ENCODE measurements at places on chromosomes 3 and 15. TPM values are rescaled to one million over a fixed set of nuclear protein-coding genes. Genes with fewer than 3 reads are reported as not detected.

DNAH12 gene
- polyA plus RNA-seq: 0.50 TPM

LINGO1 gene
- 11.1 TPM for polyA plus RNA-seq

GOLGA8G gene
- polyA plus RNA-seq: not detected

MEX3B gene
- polyA plus RNA-seq: 13.3 TPM

IFT57 gene
- polyA plus RNA-seq: 20.2 TPM

CAPN7 gene
- polyA plus RNA-seq: 22.6 TPM

DNA sequence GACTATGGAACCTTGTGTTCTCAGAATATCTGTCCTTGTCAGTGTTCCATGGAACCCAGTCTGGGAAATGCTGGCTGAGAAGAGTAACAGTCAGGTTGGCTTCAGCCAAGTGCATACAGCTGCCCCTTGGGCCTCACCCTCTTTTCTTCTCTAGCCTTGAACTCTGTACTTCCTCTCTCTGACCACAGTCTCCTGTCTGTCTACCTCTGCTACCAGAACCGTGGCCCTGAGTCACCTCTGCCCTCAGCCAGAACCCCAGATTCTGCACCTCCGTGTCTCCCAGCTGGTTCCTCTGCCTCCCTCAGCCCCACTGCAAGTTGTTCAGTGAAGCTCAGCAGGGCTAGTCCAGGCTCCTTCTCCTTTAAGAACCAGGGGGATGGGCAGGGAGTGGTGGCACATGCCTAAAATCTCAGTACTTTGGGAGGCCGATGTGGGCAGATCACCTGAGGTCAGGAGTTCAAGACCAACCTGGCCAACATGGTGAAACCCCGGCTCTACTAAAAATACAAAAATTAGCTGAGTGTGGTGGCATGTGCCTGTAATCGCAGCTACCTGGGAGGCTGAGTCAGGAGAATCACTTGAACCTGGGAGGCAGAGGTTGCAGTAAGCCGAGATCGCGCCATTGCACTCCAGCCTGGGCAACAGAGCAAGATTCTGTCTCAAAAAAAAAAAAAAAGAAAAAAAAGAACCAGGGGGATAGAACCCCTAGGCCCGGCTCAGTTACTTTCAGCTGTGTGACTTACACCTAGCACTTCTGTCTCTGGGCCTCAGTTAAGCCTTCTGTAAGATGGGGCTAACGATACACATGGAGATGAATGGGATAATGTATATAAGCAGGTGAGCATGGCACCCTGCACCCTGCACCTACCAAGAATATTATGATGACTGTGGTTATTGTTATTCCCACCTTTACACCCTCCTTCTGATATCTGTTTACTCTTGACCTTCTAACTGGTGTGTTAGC, 24.3 kb upstream of the TATDN2 start:
- DNase-seq: no peak

DNA sequence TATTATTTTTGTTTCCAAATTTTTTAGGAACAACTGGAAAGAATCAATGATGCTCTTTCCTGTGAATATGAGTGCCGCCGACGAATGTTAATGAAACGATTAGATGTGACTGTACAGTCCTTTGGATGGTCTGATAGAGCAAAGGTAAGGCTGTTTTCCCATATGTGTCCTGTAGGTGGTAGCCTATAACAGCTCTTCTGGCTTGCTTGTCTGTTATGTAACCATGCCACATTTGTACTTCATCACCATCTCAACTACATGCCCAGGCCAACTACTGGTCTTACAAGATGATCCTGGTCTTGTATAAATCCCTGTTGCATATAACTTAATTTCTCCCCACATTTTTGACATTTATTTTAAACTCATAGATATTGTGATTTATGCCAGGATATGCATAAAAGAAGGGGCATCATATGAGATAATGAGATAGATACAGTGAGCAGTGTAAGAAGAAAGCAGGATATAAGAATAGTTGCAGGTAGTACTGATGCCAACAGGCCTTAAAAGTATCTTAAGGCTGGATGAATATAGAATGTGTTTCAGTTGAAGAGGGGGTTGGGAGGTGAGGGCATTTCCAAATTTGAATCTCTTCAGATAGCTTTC, 20.3 kb downstream of the FAM98B start:
- DNase-seq: peak; percentile 20

DNA sequence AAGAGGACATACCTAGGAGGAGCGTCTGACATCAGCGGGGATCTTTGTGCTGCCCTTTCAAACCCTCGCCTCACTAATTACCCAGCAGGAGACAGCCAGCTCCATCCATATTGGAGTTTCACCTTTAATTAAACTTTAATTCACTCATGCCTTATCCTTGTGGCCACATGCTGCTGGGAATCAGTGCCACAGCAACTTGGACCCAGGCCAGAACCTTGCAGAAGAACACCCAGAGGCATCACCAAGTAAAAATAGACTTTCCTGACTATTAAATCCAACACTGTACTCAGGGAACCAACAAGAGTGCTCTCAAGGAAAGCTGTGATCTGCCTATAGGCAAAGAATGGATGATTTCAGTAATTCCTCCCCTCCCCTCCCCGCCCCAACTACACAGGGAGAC, 23.9 kb downstream of the EIF1B start:
- no peak for DNase-seq

DNA sequence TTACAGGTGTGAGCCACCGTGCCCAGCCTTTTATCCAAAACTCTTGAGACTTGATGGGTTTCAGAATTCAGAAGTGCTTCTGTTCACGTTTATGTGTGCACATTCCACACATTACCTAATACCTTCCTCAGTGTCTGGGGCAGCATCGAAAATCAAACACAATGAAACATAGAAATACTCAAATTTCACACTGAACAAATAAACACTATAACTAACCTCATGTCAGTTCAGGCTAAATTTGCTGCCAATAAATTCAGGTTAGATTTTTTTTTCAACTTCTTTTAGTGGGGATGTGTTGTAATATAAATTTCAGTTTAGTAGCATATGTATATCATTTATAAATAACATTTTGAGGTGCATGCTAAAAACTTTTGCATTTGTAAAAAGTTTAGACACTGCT, 2.8 kb downstream of the EIF2AK4 start:
- no peak for DNase-seq

- no peak for DNase-seq
Measured at GRCh38 chr3:134641671-134642300, 9.0 kb downstream of the KY start.

GRCh38 chr3:126464093-126464492, 11.6 kb downstream of the ZXDC start:
- no peak for DNase-seq

DNA sequence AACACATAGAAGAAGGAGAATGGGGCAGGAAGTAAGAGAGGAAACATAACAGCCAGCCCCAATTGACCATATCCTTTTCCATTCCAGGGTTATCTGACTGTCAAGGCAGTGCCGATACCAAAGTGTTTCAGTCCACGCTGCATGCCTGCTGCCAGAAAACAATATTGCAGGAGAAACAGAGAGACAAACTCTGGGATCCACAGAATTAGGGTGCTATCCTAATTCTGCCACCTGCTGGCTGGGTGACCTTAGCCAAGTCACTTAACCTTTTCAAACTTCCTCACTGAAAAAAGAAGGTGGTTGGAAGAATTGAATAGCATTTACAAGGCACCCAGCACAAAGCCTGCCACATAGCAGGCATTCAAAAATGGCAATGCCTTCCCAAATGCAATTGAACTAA, 32.0 kb downstream of the GLB1 start:
- DNase-seq: no peak

- peak; percentile 11 for DNase-seq
Measured at GRCh38 chr3:74839566-74839965, 225.1 kb upstream of the CNTN3 start.

DNA sequence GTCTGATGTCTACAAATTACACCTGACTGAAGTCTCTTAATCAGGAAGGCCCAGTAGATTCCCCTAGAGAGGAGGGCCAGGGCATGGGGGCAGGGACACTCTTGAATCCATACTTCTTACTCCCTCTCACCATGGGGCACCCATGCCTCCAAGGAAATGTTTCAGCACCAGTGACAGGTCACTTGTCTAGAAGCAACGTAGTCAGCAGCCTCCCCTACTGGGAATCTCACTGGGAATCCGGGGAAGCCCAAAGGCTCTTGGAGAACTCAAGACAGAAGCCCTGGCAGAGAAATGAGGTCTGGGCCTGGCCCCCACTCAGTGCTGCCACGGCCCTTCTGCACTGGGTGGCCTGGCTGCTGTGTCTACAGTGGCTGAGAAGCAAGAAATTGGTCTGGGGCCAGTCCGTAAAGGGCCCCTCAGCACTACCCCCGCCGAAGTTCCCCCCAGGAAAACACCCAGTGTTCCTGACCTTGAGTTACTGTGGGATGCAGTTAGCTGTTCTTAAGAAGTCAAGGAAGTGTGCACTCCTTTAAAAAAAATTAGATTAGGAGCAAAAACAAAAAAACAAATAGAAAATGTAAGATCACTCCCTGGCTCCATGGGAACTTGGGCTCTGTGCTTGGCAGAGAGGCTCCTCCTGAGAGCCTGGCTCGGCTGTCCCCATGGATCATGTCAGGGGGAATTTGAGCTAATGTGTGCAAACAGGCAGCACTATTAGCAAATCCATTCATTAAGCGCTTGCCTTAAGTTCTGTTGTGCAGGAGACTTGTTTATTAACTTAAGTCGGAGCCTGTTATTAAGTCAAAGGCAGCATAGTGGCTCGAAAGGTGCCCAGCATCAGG, 5.4 kb upstream of the LINGO1 start:
- no peak for DNase-seq

DNA sequence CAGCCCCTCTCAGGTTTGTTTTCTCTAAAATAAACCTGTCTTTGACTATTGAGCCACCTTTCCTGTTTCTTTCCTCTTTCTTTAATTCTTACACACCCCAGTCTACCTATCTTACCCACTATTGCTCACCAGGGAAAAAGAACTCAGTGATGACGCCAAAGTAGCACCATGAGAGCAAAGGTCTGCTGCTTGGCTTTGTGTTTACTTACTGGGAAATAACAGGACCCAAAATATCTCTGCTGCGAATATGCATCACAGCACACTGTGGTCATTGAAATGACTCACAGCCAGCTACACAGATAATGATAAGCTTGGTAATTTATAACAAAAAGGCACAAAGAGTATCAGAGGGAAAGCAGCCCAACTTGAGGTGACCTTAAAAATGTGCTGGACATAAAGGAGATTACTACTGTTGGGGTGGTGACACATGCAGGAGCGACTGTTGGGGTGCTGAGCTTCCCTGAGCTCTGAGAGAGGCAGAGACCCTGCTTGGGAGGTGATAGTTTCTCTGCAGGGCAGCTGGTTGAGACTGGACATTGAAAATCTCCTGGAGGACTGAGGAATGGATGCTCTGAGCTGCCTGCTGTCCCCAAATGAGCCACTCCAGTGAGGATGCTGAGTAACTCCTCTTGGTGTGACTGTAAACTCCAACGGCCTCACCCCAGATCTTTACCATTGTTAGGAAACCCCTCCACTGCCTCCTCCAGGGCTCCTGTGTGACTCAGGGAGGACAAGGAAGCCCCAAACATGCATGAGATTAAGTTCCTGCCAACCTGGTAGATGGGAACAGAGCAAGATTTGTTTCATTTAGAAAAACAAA, 14.5 kb downstream of the EFCAB12 start:
- DNase-seq: no peak

DNA sequence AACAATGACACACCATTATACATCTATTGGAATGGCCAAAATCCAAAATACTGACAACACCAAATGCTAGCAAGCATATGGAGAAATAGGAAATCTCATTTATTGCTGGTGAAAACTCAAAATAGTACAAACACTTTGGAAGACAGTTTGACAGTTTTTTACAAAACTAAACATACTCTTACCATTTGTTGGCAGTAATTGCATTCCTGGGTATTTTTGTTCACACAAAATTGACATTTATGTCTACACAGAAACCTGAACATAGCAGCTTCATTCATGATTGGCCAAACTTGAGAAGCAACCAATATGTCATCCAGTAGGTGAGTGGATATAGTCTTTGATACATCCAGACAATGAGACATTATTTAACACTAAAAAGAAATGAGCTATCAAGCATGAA, 489.9 kb downstream of the PLOD2 start:
- no peak for DNase-seq

DNA sequence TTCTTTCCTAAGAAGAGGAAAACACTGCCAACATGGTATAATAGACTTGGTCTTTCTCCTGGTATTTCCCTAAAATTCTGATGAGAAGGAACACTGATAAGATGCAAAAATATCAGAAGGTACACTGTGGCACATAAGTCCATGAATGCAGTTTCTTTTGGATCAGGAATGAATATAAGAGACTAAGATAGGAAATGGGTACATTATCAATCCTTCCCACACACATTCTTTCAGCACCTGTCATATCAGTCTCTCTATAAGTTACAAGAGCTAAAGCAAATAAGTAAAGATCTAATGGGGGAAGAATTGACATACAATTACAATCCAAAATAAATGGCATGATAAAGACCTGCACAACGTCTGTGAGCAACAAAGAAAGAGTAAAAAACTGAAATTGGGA, 1101.0 kb downstream of the ROBO2 start:
- DNase-seq: no peak

- no peak for DNase-seq
Measured at GRCh38 chr15:23503980-23504379, 56.9 kb upstream of the GOLGA6L2 start.

GRCh38 chr15:83733206-83733605, 79.3 kb downstream of the ADAMTSL3 start:
- no peak for DNase-seq

GRCh38 chr3:45064512-45065372, 38.6 kb downstream of the CLEC3B start:
- no peak for DNase-seq

DNA sequence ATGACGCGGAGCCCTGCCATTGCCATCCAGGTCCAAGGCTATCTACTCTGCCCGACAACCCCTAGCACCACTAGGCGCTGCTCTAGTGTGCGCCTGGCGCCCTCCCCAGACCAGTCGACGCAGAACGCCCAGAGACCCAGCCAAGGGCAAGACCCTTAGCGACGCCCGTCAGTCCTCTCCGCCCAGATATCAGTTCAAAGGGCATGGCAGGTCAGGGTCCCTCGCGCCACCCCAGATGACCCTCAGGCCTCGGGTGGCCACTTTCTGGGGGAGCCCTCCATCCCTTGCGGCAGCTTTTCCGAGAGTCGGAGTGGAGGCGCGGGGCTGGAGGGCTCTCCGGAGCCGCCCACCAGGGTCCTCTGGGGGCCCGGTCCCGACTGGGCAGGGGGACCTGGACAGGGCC, 371 bp upstream of the CLSTN2 start:
- no peak for DNase-seq

Measured in hindlimb muscle (tissue), 1 donor.